ENCODE measurements at places on chromosomes 6 and 20.

- DNase-seq: no peak
These were observed 84.2 kb upstream of the BHLHE23 start for GRCh38 chr20:63090682-63091571.

- DNase-seq: no peak
These were observed 52.7 kb downstream of the SOD2 start for GRCh38 chr6:159640322-159640721.

- DNase-seq: peak; percentile 17
These were observed 42.5 kb downstream of the SLC2A4RG start for GRCh38 chr20:63782051-63782471.

DNA sequence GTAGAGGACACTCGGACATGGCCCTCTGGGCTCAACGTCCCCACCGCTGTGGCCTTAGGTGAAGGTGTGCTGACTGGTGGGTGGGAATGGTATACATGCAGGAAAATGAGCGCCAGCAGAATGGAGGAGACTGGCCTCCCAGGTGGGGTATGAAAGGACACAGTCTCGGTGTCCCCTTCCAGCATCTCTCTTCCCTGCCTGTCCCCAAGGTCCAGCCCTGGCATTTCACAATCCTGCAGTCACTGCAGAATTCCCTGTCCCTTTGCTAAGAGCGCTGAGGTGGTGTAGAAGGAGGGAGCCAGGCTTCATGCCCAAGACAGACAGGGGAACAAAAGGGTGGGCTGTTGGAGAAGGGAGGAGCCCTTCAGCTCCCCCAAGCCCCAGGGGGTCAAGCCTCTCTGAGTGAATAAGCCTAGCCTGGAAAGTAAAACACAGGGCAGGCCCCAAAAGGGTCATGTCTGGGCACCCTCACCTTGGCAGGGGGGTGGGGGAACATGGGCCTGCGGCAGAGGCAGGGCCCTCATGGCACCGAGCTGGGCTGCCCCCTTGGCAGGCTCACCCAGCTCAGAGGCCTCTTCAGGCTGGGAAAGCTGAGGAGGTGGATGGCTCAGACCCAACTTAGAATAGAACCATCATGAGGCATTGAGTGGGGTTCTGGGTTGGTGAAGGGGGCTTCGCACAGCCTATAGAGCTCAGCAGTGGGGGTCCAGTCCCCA lies 23.9 kb downstream of the TFEB start:
- no peak for DNase-seq

GRCh38 chr20:49394264-49394663 lies 88.2 kb downstream of the KCNB1 start:
- DNase-seq: no peak

DNA sequence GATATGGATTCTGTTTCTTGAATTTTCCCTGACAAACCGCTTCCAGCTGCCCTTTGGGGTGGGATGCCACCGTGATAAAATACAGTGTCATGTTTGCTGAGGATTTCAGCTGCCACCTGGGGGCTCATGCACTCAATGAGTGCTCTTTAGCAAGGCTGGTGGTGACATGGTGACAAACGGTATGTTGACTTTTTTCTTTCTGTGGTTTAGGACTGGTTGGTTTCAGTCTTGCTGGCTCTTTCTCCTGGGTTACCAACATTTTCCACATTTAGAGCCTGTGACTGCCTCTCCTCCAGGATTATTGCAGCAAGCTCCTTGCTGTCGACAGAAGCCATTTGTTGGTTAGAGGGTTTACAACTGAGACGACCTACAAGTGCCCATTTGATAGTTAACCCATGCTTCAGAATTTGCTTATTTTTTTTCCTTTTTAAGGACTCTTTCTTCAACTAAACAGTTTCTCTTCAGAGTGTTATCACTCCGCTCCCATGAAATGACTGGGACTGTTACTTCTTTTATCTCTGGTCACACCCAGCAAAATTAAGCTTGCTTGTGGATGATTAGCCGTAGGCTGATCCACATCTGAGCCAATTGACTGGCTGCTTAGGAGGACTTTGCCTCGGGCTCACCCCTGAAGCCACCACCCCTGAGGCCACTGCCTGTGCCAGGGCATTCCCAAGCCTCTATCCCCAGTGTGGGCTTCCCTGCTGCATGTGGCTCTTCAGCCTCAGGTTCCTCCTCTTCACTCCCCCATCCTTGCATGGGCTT lies 48.4 kb upstream of the CDYL start:
- no peak for DNase-seq

GRCh38 chr6:2477250-2477649 lies 231.8 kb upstream of the GMDS start:
- DNase-seq: no peak

DNA sequence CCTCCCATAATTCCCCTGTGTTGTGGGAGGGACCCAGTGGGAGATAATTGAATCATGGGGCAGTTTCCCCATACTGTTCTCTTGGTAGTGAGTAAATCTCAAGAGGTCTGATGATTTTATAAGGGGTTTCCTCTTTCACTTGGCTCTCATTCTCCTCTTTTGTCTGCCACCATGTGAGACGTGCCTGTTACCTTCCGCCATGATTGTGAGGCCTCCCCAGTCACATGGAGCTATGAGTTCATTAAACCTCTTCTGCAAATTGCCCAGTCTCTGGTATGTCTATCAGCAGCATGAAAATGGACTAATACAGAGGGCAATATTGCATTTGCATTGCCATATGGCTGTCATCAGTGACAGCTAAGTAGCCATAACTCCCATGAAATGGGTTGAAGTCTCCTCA lies 63.2 kb downstream of the ZNF217 start:
- no peak for DNase-seq

DNA sequence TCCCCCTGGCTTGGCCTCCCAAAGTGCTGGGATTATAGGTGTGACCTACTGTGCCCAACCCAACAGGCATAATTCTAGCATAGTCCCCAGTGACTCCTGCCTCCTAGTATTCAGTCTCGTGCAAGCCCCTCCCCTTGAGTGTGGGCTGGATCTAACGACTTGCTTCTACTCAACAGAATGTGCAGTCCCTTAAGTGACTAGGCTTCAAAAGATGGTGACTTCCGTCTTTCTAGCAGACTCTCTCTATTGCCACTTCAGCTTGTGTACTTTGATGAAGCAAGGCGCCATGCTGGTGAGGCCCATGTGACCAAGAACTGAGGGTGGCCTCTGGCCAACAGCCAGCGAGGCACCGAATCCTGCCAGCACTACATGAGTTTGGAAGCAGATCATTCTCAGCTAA lies 109.6 kb upstream of the TRAF3IP2 start:
- no peak for DNase-seq

DNA sequence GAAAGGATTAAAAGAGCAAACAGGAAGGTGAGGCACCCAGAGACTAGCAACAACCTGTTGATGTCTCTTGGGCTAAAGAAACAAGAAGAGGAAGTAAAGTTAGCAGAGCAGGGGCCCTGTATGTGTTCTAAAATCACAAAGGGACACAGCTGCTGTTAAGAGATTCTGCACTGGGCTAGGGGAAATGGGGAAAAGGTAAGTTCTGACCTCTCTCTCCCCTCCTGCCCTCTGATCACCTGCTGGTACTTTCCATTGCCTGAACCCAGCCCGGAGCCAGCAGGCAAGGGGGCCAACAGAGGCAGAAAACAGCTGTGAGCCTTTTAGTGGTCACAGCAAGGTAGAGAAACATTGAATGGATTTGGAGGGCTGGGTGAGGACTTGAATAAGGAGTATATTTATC lies 13.5 kb upstream of the CNR1 start:
- DNase-seq: no peak

- no peak for DNase-seq
These were observed 2.2 kb upstream of the E2F3 start for GRCh38 chr6:20399518-20399917.

- DNase-seq: no peak
These were observed 170.7 kb upstream of the PREP start for GRCh38 chr6:105573556-105573955.

GRCh38 chr6:165861226-165861625 lies 198.2 kb upstream of the PDE10A start:
- DNase-seq: no peak

DNA sequence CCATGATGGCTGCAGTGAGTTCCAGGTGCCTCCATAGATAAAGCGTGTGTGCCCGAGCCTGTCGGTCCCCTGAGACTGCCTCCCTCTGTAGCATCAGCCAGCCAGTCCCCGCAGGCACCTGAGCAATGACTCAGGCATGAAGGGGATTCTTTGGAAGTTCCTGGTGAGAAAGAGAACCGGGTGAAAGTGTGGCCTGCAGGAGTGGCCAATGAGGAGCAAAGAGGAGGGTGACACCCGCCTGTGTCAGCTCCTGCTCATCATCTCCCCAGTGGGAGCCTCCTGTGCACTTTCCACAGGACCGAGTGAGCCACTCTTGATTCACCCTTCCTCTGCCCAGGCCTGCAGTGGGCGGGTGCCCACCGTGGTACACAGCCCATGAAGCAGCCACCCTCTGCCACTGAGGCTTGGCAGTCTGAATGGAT lies 71.2 kb upstream of the PTPN1 start:
- DNase-seq: peak; percentile 98

Data from HT1080 (cell line).